ENCODE measurements at places on chromosomes 11 and 22.

- DNase-seq: no peak
Observed at GRCh38 chr11:103958475-103959215, 77.8 kb upstream of the DDI1 start.

GRCh38 chr11:61577383-61578118 lies 3.3 kb downstream of the SYT7 start:
- DNase-seq: no peak

GRCh38 chr11:107682572-107682971 lies 29.3 kb downstream of the SLN start:
- DNase-seq: no peak

GRCh38 chr11:78868563-78868962 lies 293.9 kb upstream of the NARS2 start:
- no peak for DNase-seq

- DNase-seq: no peak
Observed at GRCh38 chr11:114180301-114181055, 115.7 kb upstream of the NNMT start.

DNA sequence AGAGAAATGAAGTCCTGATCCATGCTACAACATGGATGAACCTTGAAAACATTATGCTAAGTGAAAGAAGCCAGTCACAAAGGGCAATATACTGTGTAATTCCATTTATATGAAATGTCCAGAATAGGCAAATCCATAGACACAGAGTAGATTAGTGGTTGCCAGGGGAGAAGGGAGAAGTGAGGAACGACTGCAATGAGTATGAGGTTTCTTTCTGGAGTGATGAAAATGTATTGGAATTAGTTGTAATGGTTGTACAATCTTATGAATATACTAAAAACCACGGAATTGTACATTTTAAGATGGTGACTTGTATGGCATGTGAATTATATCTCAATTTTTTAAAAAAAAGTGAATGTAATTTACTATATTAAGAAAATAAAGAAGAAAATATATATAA lies 83.1 kb upstream of the GDPD4 start:
- no peak for DNase-seq

Data from amygdala (tissue), 56 donors.